ENCODE measurements at places on chromosomes 11 and 22.
A peak's percentile ranks its signal among the peaks of the same experiment; 100 is the strongest.

GRCh38 chr11:43943931-43944751, 1.7 kb downstream of the C11orf96 start:
- no peak for DNase-seq

DNA sequence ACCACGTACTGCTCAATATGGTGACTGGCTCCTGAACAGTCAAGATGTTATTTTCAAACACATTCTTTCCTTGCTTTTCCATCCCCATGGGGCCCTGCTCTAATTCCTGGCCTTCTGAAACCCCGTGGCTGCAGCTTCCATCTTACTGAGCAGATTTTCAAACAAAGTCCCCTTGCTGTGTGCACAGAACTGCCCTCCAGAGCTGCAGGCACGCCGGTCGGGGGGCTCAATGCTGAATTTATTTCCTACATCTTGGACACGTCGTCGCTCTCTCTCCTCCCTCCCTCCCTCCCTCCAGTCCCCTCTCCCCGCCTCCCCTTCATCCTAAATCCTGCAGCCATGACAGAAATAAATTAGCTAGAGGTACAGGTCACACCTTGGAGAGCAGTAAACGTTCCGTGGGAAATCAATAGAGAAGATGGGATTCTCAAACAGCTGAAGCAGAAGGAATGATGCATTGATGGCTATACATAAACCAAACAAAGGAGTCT, 243.1 kb upstream of the BLID start:
- DNase-seq: no peak

DNA sequence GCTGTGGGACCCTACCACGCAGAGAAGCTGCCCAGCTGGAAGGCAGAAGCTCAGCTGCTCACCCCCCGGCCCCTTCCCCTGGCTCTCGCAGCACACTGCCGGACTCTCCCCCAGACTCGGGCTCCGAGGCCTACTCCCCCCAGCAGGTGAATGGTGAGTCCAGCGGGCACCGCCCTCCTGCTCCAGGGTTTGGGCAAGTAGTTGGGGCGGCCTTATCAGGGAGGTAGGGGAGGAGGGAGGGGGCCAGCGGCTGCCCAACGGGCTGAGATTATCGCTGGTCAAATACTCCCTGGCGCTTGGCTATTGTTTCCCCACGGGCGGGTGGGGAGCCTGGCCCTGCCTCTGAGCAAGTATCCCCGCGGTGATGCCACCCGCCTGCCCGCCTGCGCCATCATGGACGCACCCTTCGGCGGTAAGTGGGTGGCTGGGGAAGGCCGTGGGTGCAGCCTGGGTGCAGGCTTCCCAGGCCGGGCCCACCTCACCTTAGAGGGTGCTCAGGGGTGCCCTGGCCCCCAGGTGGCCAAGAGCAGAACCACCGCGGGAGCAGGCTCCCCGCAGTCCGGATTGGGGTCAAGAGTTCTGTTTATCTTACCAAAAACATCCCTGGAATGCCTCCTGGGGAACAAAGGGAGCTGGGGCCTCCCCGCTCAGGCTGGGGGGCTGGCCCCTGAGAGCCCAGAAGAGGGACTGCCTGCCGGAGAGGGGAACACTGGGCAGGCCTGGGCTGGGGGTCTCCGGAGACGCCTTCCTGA, 16.9 kb downstream of the MYRF start:
- no peak for DNase-seq

DNA sequence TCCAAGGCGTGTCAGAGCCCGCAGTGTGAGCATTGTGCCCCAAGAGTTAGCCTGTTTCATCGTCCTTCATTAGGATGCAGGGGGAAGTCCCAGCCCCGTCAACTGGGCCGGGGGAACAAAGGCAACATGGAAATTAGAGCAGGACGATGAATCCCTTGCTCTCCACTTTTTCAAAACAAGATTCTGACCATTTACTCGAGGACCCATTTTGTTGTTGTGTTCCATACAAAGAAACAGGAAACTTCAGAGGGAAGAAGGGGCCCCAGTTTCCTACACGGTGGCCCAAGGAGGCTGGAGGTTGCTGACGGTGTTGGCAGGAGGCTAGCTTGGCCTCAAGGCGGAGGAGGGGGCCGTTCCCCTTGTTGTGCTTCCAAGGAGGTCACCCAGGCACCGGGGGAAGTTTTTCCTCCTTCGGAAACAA, 44.0 kb upstream of the SLC1A2 start:
- no peak for DNase-seq

DNA sequence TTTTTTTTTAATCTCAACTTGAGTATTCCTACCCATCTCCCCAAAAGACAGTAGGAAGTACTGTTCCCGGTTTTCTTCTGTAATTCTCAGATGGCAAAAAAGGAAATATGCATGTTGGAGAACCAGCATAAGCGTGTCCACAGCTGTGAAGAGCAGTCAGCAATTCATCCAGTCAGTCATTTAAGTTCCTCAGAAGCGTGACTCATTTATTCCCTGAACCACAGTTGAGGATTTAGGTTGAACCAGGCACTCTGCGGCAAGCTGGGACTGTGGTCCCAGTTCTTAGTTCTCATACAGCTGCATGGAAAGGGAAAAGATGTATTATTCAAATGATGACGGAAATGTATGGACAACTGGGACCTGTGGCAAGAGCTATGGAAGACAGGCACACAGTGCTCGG, 61.0 kb upstream of the MYO18B start:
- no peak for DNase-seq

GRCh38 chr11:7604331-7604955, 68.9 kb downstream of the CYB5R2 start:
- no peak for DNase-seq

GRCh38 chr11:17102462-17102861, 25.0 kb upstream of the RPS13 start:
- no peak for DNase-seq

- DNase-seq: peak; percentile 40
These were observed 1.7 kb downstream of the SMTN start for GRCh38 chr22:31082606-31083376.

GRCh38 chr11:120336641-120337354, 585 bp downstream of the ARHGEF12 start:
- peak; percentile 17 for DNase-seq

DNA sequence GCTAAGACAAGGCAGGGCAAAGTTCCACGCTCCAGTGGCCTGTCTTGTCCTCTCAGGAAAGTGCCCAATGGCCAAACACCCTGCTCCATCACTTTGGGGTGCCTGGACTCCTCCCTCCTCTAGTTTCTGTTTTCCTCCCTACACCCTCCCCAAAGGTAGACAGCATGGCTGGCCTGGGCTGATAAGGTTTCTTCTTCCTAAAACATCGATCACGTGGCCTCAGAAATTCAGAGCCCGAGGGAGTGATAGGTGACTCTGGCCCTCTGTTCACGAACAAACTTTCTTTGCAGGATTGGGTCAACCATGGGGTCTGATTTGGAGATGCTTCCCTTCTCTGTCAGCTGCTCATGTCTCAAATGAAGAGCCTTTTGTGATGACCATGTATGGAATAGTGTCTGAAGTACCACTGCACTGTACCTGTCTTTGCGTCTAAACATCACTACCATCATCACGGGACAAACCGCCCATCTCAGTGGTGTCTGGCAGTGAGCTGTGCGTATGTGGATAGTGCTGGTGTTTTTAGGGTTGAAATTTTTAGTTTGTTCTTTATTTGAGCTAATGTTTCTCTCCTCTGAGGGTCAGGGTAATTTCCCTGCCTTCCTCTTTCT, 6.1 kb downstream of the MICAL2 start:
- no peak for DNase-seq

DNA sequence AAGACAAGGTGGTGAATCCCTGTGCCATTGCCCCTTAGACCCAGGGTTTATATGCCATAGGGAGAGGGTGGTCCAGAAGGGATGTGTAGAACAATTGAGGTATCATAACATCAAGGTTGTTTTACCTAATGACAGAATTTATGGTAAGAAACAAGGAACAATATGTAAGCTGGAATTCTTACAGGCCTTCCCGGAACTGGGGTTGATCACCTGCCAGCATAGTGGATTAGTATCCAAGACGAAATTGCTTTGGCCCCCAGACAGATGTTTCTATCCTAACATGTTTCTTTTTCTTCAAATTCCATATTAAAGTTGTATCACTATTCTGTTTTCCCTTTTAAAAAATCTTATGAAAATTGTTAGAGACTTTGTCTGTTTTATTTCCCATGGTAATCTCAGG, 343.8 kb upstream of the ANO3 start:
- DNase-seq: no peak
